HS-5 (cell line): ENCODE measurements at places on chromosomes 5 and 9.

DNA sequence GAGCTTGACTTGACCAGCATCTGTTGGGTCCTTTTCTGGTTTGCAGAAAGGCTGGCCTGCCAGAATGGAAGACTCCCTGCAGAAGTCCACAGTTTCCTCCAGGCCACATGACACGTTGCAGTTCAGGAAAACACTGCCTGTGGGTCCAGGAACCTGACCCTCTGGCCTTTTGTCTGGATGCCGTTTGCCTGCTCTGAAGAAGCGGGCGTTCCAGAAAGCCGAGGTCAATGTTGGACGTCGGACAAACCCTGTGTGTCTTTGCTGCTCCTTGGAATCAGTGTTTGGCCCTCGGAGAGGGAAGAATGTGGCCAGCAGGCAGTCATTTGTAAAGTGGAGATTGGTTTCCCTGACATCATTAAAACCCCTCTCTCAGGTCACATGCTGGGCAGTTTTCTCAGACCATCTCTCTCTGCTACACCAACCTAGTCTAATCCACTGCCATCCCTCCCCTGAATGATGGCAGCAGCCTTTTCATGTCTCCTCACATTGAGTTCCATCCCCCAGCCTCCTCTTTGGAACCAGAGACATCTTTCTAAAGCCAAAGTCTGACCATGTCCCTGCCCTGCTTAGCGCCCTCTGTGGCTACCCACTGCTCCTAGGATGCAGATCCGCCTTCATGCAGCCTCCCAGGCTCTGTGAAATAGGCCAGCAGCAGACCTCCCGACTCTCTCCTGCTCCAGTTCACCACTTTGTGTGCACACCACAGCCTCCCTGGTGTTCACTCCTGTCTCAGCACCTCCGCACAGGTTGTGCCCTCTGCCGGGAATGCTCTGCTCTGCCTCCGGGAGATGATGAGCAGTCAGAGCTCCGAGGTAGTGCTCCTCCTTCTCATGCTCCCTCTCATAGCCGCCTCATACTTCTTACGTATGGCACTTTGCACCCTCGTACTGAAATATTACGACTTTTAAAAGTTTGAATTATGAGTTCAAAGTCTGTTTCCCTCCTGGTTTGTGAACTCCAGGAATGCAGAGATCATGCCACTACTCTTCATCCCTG, 75.6 kb downstream of the RALGPS1 start:
- DNase-seq = no peak

DNA sequence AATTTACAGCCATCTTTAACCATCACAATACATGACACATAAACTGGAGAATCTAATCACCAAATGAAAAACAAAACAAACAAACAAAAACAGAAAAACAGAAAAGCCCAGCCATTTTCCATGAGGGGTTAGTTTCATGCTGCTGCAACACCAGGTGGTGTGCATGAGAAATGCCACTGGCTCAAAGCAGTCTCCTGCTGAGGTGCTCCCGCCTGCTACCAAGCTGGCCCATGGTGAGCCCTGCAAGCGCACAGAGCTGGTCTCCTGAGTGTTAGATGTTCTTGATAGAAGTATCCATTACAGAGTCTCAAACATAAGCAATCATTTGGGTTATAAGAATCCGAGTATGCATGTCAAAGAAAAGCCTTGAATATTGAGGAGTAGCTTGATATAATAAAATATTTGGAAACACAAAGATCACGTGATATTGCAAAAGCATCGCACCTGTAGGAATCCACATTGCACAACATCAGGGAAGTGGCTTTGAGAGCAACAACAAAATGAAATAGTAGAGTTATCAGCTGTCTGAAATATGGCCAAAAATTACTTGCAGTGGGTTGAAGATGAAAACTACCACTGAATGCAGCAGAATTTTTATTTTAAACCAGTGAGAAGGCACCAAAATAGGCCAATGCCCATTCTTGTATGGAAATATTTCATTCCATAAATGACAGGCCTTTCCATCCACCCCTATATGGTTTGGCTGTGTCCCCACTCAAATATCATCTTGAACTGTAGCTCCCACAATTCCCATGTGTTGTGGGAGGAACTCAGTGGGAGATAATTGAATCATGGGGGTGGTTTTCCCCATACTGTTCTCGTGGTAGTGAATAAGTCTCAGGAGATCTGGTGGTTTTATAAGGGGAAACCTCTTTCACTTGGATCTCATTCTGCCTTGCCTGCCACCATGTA, 194.8 kb downstream of the SYK start:
- no peak for DNase-seq

DNA sequence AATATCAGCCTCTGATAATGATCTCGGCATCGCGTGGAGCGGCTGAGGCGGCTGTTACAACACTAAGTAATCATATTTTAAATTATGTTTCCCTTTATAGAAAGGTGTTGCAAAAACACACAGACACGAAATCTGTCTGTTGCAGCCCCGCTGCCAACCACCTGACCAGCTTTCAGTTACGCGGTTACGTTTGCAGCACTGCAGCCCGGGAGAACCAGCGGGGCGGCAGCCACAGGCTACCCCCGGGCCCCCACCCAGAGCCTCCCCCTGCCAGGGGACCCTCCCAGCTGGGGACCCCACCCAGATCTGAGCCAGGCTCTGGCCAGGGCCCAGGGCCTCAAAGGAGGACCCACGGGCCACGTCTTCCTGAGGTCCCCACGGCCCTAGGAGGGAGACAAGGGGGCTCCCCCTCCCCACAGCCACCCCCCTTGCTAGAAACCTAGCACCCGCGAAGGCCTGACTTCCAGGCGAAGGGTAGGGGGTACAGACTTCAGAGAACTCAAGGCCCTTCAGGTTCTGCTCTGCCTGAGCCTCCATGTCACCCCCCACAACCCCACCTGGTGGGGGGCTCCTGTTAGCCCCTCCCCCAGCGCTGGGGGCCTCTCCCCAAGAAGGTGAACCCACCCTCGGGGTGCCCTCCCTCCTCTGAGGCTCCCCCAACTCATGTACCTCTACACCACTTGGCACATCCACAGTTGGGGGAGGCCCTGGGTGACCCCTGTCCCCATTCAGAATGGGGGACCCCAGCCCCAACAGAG, 6.0 kb downstream of the NACC2 start:
- DNase-seq = no peak

- DNase-seq = no peak
These were observed 8.2 kb upstream of the SLC44A1 start for GRCh38 chr9:105236261-105236660.

GRCh38 chr9:100473276-100474081, 530 bp downstream of the TMEFF1 start:
- no peak for DNase-seq

DNA sequence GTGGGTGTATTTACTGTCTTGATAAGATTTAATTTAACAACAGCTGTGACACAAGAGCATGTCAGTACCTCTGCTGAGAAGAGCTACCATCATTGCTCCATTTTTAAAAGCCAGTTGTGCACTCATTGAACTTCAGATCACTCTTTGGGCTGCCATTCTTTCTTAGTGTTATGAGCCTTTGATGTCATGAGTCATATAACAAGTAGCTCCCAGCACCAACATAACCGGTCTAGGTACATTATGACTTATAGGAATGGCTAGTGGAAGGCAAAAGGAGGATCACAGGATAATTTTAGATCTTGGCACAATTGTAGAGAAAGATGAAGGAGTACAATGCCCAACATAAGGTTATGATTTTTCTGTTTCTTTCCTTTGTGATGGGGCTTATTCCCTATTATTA, 170.8 kb upstream of the FBN2 start:
- no peak for DNase-seq

GRCh38 chr9:133237035-133237731, 28.1 kb upstream of the OBP2B start:
- no peak for DNase-seq

DNA sequence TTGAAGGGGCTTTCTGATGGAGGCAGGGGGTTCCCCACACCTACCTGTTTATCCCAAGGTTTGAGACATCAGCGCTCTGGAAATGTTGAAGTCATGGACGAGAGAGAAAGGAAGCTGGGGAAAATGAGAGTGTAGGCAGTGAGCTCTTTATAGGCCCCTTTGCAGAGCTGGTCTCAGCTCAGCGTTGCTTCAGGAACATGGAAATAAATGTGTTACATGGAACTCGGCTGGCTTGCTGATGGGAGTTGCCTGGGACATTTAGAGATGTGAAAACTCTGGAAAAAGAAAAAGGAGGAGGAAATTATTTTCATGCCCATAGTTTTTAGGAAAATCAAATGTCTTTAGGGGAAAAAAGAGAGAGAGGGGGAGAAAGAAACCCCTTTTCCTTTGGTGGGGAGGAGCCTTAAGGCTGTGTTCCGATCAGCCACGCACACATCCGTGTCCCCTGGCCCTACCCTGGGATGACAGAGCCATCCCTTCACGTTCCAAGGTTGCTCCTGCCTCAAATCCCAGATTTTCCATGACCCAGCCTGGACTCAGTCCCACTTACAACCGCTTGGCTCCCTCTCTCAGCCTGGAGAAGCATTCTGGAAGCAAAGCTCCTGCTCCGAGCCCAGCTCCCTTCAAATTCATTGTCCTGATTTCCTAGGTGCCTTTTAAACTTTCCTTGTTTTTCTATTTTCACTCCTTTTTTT, 78.3 kb downstream of the COL27A1 start:
- DNase-seq = no peak

DNA sequence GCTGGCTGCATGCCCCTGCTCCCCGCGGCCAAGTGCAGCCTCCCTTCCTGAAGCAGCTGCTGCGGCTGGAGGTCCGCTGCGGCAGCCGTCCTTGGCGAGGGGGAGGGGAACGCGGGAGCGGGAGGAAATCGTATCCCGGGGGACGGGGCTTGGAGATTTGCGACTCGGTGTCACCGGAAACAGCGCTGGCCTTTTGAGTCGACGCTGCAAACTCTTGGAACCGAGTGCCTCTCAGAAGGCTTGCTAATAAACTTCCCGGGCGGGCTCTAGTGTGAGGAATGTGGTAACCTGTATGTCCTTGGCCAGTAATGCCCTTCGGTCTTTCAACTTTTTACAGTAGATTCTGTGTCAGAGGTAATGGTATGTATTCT, 82.7 kb downstream of the PTPDC1 start:
- DNase-seq = no peak

DNA sequence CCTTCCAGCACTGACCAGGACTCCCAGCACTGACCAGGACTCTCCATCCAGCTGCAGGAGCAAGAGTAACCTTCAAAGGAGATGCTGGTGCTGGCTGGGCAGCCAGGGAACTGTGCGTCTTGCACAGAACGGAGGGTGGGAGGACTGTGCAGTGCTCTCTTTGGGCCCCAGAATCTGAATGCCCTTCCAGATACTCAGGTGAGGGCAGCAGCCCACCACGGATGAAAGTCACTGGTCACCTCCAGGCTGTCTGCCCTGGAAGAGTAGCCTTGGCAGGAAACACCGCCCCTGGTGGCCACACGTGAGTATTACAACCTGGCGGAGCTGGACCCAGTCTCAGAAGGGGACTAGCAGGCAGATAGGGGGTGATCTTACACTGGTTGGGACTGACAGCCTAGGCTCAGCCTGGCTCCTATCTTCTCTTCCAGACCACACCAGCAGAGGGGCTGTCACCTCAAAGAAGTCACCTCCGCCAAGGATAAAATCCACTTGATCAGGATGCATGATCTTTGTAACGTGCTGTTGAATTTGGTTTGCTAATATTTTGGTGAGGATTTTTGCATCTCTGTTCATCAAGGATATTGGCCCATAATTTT, 4.8 kb upstream of the SARDH start:
- peak; percentile 22 for DNase-seq

DNA sequence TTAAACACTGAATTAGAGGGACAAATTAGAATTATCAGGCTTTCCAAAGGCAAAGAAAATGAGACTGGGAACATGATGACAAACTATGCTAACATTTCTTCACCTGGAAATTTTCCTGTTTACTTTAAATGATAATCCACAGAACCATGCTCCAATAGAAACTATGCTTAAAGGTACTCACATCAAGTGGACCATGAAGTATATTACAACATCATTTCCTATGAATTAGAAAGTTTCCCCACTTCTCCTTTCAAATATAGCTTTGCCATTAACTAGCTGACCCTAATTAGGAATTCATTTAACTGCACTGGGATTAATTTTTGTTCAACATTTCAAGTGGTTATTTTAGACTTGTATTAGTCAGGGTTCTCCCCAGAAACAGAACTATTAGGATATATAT, 81.4 kb downstream of the DTWD2 start:
- DNase-seq = no peak

DNA sequence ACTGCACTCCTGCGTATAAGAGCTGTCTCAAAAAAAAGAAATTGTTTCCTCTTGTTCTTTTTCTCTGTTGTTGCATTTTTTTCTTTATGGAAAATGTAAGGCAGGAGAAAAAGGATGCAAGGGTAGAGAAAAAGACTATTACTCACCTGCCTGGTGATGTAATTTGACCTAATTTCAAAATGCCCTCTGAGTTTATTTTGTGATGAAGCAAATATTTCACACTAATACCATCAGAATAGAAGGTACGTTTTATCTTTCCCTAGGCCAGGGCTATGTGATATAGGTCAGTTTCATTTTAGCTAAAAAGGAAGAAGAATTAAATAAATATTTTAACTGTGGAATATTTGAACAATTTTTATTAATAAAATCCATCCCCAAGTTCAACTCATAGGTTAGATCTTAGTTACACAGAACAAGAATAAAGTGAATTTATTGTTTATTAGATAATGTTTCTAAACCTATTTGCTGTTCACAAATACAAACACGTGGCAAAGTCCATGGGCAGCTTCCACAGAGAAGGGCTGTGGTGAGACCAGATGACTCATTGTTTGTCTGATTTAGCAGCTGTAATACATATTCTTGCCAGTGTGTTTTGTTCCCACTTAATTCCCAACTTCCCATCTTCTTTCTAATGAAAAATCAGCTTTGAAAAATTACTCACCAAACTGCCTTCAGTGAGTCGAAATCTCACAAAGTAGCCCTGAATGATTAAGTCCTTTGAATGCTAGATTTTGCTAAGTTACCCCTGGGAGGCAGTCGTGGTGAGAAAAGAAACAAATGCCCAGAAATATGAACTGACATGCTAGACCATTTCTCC, 52.8 kb upstream of the CCDC112 start:
- peak; percentile 65 for DNase-seq

- no peak for DNase-seq
These were observed 645.0 kb upstream of the KLF4 start for GRCh38 chr9:108134486-108135128.

GRCh38 chr5:113600255-113600905, 86.9 kb downstream of the YTHDC2 start:
- no peak for DNase-seq

GRCh38 chr5:68456756-68457217, 241.2 kb downstream of the PIK3R1 start:
- no peak for DNase-seq

DNA sequence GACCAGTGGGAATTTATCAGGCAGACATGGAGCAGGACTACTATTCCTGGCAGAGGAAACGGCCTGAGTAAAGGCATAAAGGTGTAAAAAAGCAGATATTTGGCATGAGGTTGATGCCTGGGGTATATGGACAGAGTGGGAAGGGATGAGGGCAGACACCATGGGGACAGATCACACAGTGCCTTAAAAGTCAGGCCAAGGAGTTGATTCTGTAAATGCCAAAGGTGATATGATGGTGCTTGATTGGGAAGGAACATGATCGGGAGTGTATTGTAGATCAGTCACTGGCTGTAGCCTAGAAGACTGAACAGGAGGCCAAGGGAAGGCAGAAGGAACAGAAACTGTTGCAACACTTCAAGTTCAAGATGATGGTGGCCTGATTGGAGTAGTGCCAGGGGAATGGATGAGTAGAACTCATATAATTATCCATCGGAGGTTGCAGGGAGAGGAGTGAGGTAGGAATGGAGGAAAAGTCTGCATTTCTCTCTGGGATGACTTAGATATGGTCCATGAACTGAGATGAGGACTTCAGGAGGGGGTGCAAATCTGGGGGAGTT, 594.3 kb upstream of the KLF4 start:
- DNase-seq = no peak
